ENCODE measurements at places on chromosomes 3 and 15.

DNA sequence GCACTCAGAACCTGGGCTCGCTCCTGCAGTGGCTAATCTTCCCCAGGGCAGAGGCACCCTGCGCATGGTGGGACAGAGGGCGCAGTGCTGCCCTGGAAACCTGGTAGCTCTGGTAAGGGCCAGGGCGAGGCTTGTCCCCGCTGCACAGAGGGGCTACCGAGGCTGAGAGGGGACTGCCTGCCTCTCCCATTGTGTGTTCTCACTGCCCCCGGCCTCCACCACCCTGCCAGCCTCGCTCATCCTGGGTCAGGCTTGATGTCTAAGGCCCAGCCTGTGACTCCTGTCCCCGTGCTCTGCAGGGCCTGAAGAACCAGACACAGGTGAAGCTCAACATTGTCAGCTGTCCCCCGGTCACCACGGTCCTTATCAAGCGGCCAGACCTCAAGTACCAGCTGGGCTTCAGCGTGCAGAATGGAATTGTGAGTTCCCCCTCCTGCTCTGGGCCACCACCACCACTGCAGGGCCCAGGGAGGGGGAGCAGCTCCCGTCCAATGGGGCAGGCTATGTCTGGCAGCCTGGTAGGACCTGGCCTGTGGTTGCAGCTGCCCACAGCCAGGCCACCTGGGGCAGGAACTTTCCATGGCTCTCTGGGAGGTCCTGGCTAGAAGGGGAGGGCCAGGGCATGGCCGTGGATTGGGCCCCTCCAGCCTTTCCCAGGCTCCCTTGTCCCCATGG is 161.5 kb downstream of the NSMCE3 start:
- DNase-seq = no peak

GRCh38 chr3:53804697-53805462 is 41.3 kb downstream of the CHDH start:
- DNase-seq = no peak

GRCh38 chr15:47570451-47570850 is 146.9 kb upstream of the SEMA6D start:
- DNase-seq = no peak

DNA sequence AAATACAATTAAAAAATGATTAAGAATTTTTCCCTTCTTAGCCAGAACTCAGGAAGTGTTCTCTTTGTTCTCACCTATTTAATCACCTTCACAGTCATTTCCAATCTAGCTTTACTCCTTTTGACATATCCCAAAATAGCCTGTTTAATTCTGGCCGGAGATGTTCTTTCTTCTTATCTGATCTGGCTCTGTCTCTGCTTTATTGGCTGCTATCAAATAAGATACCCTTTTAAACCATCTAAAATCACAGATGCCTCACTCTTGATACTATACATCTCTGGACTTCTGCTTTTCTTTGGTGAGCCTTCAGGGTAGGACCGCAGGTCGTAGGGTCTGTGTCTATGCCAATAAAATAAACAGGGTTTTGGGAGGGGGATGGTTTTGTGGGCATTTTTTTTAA is 319.2 kb upstream of the SEMA6D start:
- no peak for DNase-seq

All from neural crest cell (in vitro differentiated cells).